ENCODE measurements at places on chromosomes 2 and 18.

- no peak for DNase-seq
Measured at GRCh38 chr2:64698668-64699444, 45.1 kb upstream of the SERTAD2 start.

- no peak for DNase-seq
Measured at GRCh38 chr2:207996848-207997247, 28.5 kb downstream of the PLEKHM3 start.

- DNase-seq: no peak
Measured at GRCh38 chr2:85999061-85999831, 106.4 kb downstream of the POLR1A start.

DNA sequence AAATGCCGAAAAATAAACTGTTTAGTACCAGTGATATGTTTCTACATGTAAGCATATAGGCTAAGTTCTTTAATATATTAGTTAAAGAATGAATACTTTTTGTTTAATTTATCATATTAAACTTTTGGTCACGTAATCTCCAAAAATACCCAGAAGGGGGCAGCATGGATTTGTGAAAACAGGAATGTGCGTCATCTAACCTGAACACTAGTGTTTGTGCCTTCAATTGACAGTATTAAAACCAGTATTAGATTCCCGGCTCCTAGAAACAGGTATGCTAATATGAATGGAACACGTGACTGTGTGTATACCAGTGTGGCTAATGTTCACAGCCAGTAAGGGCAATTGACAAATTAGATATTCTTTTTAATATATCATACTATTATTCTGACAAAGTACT, 51.8 kb downstream of the WDR7 start:
- no peak for DNase-seq

GRCh38 chr2:236552212-236552542, 17.4 kb upstream of the ACKR3 start:
- no peak for DNase-seq

DNA sequence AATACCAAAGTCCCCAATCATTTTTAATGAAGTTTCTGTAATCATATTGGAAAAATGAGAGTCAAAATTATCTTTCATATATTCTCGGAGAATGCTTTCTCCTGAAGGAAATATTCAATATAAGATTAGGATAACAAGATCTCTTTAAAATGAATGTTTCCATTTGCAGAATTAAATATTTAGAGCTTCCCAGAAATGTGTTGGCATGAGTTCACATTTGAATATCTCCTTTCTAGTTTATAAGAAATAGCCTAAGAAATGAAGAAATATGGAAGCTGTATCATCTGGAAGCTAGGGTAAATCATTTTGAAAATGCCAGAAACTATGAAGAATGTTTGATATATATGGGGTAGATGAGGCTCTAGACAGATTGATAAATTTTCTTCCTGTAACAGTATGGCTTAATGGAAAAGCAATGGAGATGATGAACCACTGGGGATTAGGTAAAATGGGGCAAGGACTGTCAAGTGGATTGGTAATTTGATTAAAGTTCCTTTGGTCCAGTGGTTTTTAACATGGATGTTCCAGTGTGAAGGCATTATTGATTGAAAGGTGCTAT, 184.6 kb upstream of the ZNF804A start:
- DNase-seq: no peak

DNA sequence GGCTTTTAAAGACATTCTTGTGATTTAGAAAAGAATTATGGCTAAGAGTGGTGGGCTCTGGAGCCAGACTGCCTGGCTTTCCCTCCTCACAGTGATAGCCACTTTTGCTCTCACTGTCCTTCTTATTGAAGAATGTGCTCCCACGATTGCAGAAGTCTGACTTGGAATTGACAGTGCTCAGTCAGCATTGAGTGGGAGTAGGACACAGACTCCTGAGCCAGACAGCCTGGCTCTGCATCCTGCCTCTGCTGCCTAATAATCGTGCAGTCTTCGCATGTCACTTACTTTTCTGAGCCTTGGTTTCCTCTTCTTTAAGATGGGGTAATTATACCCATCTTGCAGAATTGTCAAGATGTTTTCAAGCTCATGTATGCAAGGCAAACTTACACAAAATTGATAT, 23.3 kb downstream of the SPATS2L start:
- DNase-seq: no peak

DNA sequence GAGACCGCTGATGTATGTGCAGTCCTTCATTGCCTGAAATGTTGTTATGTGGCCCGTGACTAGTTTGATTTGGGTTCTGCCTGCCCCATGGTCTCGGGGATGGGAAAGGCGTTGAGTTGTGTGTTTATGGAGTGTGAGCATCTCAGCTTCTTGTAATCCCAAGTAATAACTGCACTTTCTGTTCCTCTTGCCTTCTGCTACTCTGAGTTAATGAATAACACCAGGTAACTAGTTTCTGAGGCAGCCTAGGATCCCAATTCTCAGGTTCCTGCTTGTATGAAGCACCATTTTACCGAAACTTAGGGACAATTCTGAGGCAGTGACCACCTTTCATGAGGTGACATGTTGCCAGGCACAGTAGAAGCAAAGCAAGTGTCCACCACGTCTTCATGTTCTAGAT, 170.0 kb downstream of the ALK start:
- DNase-seq: no peak

DNA sequence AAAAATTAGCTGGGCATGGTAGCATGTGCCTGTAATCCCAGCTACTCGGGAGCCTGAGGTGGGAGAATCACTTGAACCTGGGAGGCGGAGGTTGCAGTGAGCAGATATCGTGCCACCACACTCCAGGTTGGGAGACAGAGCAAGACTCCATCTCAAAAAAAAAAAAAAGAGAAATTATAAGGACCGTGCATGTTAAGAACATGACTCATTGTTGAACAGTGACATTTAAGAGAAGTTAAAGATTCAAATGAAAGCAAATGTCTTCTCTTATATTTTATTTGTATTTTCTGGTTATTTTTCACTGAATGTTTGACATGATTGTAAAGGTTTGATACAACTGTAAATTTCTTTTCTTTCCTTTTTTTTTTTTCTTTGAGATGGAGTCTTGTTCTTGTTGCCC, 69.6 kb downstream of the APLF start:
- DNase-seq: no peak

DNA sequence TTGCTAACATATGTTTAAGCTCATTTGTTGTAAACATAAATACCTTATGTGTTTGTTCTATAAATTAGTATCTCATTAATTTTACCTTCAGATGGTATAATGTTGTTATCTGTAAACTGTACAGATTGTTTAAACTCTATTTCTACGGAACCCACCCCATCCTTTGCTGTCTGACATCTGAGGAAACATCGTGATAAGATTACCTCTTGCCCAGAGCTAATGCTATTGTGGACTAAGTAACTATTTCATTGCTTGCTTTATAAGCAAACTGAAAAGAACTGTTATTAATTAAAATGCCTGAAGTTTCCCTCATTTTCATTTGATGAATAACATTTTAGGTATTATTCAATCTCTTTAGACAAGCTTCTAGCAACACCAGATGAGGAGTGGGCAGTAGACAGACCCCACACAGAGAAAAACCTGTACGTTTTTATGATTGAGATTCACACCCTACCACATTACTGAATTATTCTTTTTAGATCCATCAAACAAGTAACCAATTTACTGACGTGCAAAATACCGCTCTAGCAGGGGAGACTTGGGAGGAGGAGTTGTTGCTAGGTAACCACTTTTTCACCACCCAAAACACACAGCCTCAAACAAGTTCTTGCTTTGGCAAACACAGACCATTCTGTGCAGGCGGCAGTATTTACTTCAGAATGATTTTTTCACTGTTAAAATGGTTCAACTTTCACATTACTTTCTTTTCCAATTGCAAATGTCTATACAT, 1.9 kb upstream of the SYT4 start:
- DNase-seq: no peak

GRCh38 chr2:97005353-97005752, 19.0 kb upstream of the FAM178B start:
- no peak for DNase-seq

Data from activated T-helper 9 cell treated with anti-CD3 and anti-CD28 coated beads, Interleukin-2, amount 50 U/mL, for 16 hours (primary cell).